ENCODE measurements at places on chromosomes 11 and 22. TPM values are rescaled to one million over a fixed set of nuclear protein-coding genes. Genes with fewer than 3 reads are reported as not detected.
A peak's percentile ranks its signal among the peaks of the same experiment; 100 is the strongest.

MAPK8IP1 gene
- 2.0 TPM for total RNA-seq

CHADL gene
- 0.40 TPM for total RNA-seq

IFTAP gene
- total RNA-seq = 2.2 TPM

MUC2 gene
- not detected for total RNA-seq

GLYAT gene
- not detected for total RNA-seq

ADM gene
- total RNA-seq = 2.3 TPM

DNA sequence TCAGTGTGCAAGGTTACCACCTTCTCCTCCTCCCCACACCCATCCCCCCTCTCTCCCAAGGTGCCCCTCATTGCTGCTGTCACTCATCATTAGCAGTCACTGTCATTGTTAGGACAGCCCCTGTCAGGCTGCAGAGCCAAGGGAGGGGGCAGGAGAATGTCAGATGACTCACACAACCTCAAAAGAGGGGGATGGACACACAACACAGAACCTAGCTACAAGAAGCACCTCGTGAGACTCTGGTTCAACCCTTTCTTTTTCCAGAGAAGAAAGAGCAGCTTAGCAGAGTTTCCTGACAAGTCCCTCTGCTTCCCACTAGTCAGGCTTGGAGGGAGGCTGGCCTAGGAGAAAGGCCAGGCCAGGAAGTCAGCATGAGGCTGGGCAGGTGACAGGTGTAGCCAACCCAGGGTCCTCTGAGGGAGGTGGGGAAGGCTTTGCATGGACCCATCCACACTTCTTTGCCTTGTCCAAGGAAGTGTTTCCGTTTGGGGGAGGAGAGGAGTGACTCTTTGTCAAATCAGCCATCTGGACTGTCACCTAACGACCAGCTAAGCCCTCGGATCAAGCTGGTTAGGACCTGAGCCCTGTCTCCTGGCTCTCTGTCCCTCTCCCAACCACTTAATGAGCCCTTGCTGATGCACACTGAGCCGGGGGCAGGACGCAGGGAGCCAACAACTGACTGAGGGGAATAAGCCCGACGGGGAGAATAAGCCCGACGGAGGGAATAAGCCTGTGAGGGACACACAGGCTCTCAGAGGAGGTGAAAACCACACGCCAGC lies 18.3 kb downstream of the ADORA2A start:
- H3K27me3 ChIP-seq = no peaks in the 10 kb centered on the region
- no peak for DNase-seq
- H3K4me1 ChIP-seq = peaks cover 44% of the 10 kb centered on the region

- peaks cover 4% of the 10 kb centered on the region for H3K27me3 ChIP-seq
- H3K4me3 ChIP-seq = no peak overlapping the region
- no peaks in the 10 kb centered on the region for H3K4me1 ChIP-seq
- no peak for DNase-seq
- no peak overlapping the region for H3K27ac ChIP-seq
Observed at GRCh38 chr22:41048791-41049717, 43.3 kb upstream of the EP300 start.

GRCh38 chr11:15590132-15590531 lies 475.4 kb downstream of the INSC start:
- no peak for DNase-seq
- no peaks in the 10 kb centered on the region for H3K36me3 ChIP-seq

DNA sequence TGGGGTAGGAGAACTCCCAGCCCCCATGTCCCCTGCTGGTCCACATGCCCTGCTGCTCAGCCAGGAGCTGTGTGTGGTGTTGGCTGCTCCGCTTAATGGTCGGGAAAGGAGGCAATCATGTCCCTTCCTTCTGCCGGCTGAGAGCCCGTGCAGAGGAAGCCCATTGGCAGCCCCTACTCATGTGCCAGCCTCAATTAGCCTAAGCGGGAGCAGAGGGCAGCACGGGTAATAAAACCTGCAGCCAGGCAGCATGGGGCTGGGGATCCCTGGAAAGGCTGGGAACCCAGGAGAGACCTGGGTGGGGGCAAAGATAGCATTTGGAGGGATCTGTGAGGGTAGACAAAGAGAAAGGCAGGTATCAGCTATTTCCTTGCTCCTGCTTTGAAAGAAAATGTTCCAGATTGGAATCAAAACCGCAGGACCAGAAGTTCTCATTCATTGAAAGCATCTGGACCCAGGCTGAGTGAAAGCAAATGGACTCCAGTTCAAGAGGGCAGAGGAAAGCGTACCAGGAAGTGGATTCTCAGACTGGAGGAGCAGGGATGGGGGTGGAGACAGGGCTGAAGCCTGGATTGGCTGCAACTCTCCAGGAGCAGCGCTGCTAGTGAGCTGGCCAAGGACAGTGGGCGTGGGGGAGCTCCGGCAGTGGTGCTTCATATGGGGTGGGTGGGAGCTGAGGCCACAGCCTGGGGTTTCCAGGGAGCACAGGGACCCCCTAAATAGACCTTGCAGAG lies 103.4 kb upstream of the NECTIN1 start:
- H3K36me3 ChIP-seq = no peaks in the 10 kb centered on the region
- H3K4me1 ChIP-seq = no peaks in the 10 kb centered on the region
- H3K27me3 ChIP-seq = peaks cover 48% of the 10 kb centered on the region
- DNase-seq = no peak

GRCh38 chr22:20782596-20783299 lies 8.8 kb downstream of the SERPIND1 start:
- H3K4me1 ChIP-seq = peaks cover 15% of the 10 kb centered on the region
- no peak for DNase-seq
- H3K27me3 ChIP-seq = no peaks in the 10 kb centered on the region
- H3K4me3 ChIP-seq = no peak overlapping the region
- no peak overlapping the region for H3K27ac ChIP-seq

GRCh38 chr11:3836903-3837302 lies 3.9 kb downstream of the RHOG start:
- H3K4me3 ChIP-seq = peak overlapping the region; percentile 100
- H3K4me1 ChIP-seq = peaks cover 77% of the 10 kb centered on the region
- peaks cover 31% of the 10 kb centered on the region for H3K36me3 ChIP-seq
- H3K27me3 ChIP-seq = no peaks in the 10 kb centered on the region
- H3K27ac ChIP-seq = peak overlapping the region; percentile 99
- DNase-seq = peak; percentile 81

- no peak within 1 kb of the TSS for H3K4me3 ChIP-seq
- peaks cover 21% of the 10 kb centered on the region for H3K27me3 ChIP-seq
- no peaks in the 10 kb centered on the region for H3K4me1 ChIP-seq
- DNase-seq = no peak
Observed at GRCh38 chr11:118175993-118176777, at the start of gene SCN2B. TSS of gene SCN2B (minus strand) at chr11:118176639. CDS start at chr11:118176431, 208 bp downstream.

GRCh38 chr22:45262195-45262930 lies 21.7 kb upstream of the KIAA0930 start:
- H3K27ac ChIP-seq = no peak overlapping the region
- no peak overlapping the region for H3K4me3 ChIP-seq
- H3K27me3 ChIP-seq = peaks cover 14% of the 10 kb centered on the region
- no peaks in the 10 kb centered on the region for H3K36me3 ChIP-seq
- DNase-seq = no peak
- H3K4me1 ChIP-seq = peaks cover 4% of the 10 kb centered on the region

- H3K4me1 ChIP-seq = peaks cover 32% of the 10 kb centered on the region
- peak overlapping the region; percentile 69 for H3K27ac ChIP-seq
- DNase-seq = peak; percentile 86
- peak overlapping the region; percentile 85 for H3K4me3 ChIP-seq
Observed at GRCh38 chr11:33893711-33894397, 2.0 kb upstream of the LMO2 start.

DNA sequence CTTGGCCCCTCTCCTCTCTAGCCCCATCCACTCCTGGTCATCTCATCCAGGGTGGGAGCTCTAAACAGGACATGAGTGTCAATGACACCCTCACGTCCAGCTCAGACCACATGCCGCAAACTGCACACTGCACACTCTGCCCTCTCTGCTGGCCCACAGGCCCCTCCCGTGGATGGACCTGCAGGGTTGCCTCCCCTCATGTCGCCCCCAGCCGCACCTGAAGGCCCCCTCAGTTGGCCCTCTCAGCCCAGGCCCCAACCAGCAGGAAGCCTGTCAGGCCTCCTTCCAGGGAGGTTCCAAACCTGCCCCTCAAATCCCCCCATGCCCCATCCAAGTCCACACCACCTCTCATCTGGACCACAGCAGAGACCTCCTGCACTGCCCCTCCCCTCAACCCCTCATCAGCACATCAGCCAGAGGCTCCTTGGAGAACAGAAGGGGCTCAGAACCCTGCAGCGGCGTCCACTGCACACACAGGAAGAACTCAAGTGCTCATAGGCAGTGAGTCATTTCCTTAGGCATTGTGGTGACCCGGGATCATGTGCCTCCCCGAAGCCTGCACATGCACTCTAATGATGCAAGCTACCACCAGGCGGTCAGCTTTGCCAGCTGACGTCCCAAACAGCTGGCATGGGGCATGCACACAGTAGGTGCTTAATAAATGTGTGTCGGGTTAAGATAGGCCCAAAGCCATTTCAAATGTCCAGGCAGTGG lies 12.9 kb upstream of the CDKN1C start:
- peak overlapping the region; percentile 87 for H3K27ac ChIP-seq
- H3K4me3 ChIP-seq = peak overlapping the region; percentile 47
- DNase-seq = no peak
- peaks cover 31% of the 10 kb centered on the region for H3K4me1 ChIP-seq

DNA sequence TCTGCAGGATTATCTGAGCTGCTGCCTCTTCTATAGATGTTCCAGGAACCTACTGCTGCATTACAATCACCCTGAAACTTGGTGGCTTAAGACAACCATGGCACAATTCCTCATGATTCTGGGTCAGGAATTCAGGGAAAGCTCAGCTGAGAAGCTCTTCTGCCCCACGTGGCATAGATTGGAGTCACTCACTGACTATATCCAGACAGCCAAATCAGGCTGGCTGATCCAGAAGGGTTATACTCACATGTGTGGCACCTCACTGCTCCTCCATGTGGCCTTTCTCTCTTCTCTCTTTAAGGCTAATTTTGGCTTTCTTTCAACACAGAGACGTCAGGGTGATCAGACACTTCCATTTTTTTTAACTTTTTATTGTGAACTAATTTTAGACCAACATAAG lies 125.5 kb downstream of the BBOX1 start:
- H3K27ac ChIP-seq = no peak overlapping the region
- H3K4me3 ChIP-seq = no peak overlapping the region
- DNase-seq = no peak
- no peaks in the 10 kb centered on the region for H3K36me3 ChIP-seq
- no peaks in the 10 kb centered on the region for H3K4me1 ChIP-seq

DNA sequence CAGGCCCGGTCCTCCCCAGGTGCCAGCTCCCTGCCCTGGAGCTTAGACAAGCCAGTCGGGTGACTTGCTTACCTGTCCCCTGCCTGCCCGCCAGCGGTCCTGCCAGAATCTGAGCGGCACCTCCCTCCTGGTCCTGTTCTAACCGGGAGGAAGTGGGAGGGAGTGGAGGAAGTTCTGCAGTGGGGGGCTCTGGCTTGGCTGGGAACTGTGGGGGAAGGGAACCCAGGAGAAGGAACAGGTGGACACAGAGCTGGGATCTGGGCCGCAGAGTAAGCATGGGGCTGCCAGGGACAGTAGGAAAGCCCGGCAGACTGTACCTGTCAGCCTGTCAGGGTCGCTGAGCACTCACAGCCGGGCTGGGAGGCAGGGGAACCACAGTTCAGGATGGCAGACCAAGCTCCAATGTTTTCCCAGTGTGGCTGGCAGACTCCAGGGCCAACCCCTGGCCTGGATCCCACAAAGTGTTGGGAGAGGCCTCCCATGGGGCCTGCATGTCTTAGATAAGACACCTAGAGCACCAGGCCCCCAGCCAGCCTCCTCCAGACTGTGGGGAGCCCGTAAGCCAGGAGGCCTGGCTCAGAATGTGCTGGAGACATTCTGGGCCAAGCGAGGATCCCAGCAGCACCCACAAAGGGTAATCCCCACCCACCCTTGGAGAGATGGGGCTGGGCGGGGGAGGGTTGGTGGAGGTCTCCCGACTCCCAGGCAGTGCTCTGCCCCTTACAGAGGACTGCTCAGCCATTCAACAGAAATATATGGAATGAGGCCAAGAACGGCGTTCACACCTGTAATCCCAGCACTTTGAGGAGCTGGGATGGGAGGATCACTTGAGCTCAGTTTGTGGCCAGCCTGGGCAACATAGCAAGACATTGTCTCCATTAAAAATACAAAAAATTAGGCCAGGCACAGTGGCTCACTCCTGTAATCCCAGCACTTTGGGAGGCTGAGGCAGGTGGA lies 2.3 kb downstream of the CYB5R3 start:
- no peak for DNase-seq
- no peaks in the 10 kb centered on the region for H3K36me3 ChIP-seq
- peak overlapping the region; percentile 85 for H3K27ac ChIP-seq

DNA sequence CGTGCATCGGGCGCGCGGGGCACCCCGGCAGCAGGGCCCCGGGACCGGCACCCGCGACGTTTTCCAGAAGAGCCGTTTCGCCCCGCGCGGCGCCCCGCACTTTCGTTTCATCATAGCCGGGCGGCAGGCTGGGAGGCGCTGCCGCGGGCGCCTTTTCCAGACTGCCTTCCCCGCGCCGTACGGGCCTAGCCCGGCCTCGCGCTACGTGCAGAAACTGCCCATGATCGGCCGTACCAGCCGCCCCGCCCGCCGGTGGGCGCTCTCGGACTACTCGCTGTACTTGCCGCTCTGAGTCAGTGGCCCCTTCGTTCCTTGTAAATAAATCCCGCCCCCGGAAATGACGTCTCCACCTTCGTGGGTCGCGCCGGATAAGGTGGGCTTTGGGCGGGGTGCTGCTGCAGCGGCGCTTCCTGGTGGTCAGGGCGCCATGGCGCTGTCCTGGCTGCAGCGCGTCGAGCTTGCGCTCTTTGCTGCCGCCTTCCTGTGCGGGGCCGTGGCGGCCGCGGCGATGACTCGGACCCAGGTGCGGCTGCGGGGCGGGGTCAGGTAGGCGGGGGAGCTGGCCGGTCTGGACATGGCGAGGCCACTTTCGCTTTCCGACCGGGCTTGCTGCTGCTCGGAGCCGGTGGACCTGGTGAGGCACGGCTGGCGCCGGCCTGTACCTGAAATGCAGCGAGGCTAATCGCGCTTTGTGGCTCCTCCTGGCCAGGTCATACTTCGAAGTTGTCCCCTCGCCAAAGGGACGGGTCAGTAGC lies at the start of gene TMEM179B:
Gene TMEM179B (plus strand): TSS at position 398 of the 755 bp plus-strand sequence. CDS start 30 bp downstream, at position 428.
- H3K27ac ChIP-seq = peak within 1 kb of the TSS; percentile 88
- peaks cover 12% of the 10 kb centered on the region for H3K36me3 ChIP-seq
- H3K4me3 ChIP-seq = peak within 1 kb of the TSS; percentile 90
- peak; percentile 98 for DNase-seq
- no peaks in the 10 kb centered on the region for H3K27me3 ChIP-seq
